Hepatic stellate cell (primary cell): ENCODE measurements at places on chromosomes 1 and 21.

GRCh38 chr1:31241321-31241720 lies 1.6 kb upstream of the NKAIN1 start:
- no peak for DNase-seq

DNA sequence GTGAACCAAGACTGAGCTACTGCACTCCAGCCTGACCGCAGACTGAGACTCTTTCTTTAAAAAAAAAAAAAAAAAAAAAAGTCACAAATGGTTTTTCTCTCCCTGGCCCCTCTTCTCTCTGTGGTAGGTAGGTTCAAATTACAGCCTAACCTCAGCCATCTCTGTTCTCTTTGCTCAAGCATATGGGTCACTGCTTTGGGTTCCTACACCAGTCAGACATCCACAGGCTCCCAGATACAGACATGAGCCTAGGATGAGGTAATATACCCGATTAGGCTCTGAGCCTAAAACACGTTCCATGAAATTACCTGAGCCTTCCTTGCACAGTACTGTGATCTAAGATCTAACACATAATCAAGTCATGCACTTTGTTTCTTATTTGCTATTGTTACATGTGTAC lies 90.5 kb upstream of the JAK1 start:
- DNase-seq, result no peak

DNA sequence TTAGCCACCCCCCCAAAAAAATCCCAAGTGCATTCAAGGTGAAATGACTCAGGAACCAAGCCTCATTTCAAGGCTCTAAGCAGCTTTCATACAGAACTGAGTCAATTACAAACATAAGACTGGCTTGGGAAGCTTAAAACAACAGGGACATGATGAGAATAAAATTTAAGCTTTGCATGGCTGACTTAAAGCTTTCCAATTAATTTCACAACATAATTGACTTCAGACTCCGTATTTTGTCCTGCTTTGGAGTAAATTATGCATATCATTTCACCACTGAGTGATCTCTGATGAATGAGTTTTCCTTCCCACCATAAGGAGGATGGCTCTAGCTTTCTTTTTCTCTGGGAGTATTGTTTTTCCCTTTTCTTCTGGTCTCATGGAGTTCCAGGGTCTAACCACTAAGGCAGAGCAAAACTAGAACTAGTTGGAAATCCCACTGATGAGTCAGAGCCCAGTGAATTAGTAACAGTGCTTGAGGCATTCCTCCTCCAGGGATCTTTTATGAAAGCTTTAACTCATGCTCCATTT lies 72.8 kb downstream of the XCL2 start:
- peak; percentile 41 for DNase-seq

DNA sequence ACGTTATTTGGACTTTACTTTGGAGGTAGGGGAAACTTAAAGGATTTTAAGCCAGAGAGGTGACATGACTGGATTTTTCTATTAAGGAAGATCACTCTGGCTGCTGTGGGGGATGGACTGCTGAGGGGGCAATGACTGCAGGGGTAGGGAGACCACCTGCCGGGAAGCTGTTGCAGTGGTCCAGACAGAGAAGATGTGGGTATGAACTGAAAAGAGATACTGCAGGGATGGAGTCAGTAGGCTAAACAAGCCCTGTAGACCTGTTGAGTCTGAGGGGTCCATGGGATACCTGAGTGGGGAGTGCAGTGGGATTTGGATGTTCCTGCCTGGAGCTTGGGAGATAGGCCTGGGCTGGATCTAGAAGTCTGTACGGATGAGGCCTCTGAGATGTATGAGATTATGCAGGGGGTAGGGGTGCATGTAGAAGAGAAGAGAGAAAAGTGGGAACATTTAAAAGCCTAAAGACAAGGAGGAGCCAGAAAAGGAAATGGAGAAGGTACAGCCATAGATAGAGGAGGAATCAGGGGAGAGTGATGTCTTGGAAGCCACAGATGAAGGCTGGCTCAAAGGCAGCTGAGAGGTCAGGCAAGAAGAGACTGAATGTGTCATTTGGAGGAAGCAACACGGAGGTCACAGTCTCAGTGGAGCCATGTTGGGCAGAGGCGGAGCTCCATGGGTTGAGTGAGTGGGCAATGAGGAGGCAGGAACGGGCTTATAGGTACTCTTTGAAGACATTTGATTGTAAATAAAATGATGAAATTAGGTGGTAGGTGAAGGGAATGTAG lies 25.9 kb upstream of the KCNA2 start:
- DNase-seq, result no peak

- no peak for DNase-seq
Measured at GRCh38 chr1:176669782-176670181, 206.8 kb downstream of the PAPPA2 start.

DNA sequence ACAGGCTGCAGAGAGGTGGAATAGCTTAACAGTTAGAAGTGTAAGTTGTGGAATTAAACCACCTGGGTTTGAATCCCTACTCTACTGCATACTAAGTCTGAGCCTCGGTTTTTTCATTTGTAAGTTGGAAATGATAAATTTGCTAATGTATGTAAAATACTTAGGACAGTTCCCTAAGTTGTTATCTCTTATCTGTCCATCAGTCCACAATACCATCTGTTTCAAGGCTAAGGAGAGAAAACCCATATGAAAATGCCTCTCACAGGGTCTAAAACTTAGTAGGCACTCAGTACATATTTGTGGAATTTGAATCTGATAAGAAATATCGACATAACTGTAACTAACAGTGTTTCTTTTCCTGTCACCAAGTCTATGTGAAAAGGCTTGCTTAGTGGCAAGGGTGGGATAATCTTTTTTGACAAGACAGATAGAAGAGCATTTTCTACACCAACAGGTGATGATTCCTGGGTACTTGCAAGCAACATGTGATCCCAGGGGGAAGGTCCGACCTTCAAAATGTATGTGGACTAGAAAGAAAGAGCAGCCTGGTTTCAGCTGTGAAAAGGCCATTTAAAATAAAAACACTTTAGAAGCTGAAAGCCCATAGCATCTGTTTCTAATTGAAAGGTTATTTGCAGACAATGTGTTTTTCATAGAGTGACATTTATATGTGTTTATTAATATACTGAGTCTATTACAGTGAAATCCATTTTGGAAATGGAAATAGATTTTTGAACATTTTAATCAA lies 202.9 kb downstream of the HHAT start:
- no peak for DNase-seq

- no peak for DNase-seq
Measured at GRCh38 chr1:2115702-2116341, 65.6 kb downstream of the PRKCZ start.

GRCh38 chr1:119266858-119267257 lies 101.7 kb upstream of the HAO2 start:
- no peak for DNase-seq

DNA sequence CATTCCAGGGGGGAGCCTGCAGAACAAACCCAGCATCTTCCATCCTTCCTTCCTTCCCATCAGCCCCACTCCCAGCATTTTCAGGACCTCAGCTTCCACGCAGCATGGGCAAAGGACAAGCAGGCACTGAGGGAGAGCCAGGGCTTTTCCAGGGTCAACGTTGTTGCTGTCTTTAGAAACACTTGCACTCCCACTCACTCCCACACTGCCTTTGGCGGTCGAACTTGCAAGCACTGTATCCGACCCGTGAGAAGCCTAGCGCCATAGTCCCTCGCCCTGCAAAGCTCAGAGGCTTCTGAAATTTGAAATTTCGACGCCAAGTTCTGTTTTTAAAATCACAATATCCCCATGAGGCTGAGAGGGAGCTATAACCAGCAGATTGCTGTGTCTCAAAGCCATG lies 47.4 kb downstream of the KCNAB2 start:
- no peak for DNase-seq

- no peak for DNase-seq
Measured at GRCh38 chr21:17359781-17360180, 153.1 kb upstream of the CXADR start.

DNA sequence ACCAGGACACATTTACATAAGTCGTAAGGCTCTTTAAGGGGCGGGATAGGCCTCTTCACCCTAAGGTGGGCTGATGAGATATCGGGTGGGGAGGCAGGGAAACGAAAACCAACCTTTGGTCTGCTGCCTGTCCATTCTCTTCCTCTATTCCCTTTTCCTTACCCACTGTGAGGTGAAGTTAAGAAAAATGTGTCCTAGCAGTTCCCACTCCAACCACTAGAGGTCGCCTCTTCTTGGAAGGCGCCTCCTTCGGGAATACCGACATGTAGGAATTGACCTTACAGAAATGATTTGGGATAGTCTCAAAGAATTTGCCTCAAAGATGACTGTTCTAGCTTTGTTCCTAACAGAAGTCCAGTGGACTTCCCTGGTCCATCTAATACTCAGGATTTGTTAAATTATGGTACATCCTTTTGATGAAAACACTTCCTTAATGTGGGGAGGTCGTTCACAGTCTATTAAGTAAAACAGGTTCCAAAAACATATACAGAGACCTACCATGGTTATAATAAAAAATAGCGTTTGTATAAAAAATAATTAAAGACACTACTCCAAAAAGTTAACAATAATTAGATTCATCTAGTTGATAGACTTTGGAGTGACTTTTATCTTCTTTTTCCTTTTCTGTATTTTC lies 14.1 kb downstream of the AZIN2 start:
- DNase-seq, result peak; percentile 60

DNA sequence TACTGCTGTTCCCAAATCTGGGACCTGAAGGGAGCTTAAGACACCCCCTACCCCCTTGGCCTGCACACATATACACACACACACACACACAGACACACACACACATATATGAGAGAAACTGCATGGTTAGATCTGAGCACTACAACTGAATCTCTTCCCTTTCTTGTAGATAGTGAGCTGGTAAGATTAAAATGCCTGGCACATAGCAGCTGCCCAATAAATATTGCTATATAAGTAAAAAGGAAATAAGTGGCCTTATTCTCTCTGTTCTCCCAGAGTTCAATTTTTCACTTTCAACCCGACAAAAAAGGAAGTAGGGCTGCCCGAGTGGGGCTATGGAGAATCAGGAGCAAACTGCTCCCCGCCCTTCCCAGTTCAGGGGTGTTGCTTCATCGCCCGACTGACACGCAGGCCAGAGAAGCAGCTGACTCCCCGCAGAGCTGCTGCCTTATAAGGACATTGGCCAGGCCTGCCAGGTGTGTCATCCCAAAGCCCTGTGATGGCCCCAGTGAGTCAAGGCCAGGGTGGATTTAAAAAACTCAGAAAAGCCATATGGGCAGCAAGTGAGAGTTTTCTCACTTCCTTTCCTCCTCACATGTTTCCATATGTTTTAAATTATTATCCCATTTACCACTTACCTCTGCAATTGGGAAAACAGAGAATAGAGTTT lies 106.5 kb upstream of the SLC44A3 start:
- no peak for DNase-seq

DNA sequence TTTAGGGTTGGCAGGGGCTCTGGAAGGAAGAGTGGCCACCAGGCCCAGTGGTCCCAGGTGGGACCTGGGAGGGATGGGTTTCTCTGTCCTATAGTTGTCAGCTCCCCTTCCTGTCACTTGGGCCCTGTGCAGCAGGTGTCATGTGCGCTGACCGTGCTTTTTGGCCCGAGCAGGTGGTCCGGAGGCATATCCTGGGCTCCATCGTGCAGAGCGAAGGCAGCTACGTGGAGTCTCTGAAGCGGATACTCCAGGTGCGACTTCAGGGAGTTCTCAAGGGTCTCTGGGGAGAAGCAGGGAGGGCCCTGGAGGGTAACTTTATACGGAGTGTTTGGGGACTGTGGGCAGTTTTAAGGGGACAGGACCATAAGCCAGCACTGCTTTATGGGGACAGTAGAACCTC lies 82.2 kb downstream of the ARHGEF10L start:
- DNase-seq, result no peak

DNA sequence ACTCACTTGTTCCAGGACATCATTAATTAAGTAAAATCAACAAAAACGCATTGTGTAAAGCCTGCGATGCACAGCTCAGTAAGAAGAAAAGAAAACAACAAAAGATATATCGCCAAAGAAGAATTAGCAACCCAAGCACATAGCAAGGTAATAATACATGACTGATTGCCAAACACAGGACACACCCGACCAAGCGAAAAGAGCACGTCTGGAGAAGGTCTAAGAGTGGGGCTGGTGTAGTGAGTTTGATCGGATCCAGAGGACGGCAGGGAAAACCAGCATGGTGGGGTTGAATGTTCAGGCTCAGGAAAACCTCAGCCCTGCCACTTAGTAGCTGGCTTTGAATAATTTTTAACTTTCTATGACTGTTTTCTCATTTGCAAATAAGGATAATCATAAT lies 69.8 kb downstream of the JAK1 start:
- DNase-seq, result no peak

DNA sequence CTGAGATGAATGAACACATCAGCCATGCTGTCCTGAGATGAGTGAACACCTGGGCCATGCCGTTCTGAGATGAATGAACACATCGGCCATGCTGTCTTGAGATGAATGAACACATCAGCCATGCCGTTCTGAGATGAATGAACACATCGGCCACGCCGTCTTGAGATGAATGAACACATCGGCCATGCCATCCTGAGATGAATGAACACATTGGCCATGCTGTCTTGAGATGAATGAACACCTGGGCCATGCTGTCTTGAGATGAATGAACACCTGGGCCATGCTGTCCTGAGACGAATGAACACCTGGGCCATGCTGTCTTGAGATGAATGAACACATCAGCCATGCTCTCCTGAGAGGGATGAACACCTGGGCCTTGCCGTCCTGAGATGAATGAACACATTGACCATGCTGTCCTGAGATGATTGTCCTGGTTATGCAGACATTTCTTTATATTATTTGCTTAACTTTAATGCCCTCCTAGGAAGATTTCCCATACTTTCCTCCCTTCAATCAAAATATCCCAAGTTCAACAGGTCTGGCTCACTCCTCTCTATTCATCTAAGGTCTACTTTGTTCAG lies 48.6 kb upstream of the COL6A1 start:
- no peak for DNase-seq

- DNase-seq, result no peak
Measured at GRCh38 chr1:97044159-97044760, 322.7 kb downstream of the PTBP2 start.

DNA sequence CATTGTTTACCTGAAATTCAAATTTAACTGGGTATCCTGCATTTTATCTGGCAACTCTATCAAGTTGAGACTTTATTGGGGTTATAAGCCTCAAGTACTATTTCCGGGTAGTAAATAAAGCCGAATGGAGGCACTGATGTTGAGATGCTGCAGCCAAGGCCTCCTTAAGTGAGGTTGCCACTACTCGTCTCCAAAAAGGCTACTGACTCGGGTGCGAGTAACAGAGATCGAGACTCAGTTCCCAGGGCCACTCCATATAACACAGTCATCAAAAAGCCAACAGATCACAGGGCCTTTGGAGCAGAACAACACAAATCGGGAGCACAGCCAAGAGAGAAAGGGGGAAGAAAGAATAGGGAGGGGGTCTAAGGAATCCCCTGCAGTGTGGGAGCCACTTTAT lies 524 bp downstream of the COPA start:
- DNase-seq, result no peak

GRCh38 chr1:66767626-66768025 lies 15.4 kb downstream of the DYNLT5 start:
- DNase-seq, result no peak

- no peak for DNase-seq
Measured at GRCh38 chr1:73701826-73702225, 496.1 kb downstream of the LRRIQ3 start.
